ENCODE measurements at places on chromosomes 7 and 10.

DNA sequence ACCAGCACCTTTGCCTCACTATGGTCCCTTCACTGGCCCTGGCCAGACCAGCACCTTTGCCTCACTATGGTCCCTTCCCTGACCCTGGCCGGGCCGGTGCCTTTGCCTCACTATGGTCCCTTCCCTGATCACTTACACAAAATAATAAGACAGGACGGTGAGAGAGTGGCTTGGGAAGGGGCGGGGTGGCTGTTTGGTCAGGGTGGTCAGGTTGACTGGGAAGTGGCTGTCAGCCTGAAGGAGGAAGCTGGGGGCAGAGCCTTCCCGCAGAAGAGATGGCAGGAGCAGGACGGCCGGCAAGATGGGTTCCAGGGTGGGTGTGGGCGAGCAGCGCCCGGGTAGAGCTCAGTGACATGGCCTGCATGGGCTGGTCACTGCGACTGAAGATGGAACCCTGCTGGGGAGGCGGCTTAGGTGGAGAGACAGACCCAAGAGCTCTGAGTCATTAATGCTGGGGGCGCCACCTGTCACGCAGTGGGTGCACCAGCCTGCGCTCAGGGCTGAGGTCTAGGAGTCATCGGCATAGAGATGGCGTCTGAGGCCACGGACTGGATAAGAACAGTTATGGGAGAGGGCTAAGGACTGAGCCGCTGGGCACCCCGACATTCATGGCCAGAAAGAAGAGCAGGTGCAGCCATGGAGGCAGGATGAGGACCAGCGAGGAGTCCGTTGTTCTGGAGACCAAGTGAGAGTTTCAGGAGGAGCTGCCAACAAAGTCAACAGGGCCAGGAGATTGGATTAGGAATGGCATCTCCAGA lies 91.8 kb downstream of the CHST15 start:
- no peak for DNase-seq

DNA sequence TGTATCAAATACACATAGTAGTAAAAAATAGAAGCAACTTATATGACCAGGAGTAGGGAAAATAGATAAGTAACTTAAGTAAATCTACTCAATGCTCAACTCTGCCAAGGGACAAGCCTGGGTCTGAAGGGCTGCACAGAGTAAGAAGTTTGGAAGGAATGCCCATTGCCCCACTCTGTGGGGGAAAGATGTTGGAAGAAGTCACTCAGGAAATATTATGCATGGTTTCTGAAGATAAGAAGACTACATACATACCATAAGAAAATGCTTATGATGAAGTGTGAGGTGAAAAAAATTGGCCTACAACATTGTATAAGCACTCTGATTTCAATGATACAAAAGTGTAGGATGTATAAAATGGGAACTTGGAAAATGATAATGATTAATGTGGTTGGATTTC lies 54.0 kb downstream of the LAMB4 start:
- no peak for DNase-seq

GRCh38 chr7:45921699-45922519 lies 837 bp upstream of the IGFBP3 start:
- no peak for DNase-seq

DNA sequence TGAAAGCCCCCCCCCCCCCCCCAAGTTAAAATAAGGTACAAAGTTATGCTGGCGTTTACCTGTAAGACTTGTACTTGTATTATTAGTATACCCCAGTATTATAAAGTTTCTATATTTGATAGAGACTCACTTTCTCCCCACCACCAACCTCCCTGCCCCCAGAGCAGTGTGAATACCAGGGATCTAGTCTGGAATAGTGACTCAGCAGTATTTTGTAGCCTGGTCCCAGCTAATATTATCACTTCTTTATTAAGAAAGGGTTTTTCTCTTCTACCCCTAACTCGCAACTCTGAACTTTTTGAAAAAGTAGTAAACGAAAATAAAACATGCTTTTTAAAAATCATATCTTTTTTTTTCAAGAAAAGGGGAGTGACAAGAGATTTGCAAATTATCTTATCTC lies 26.7 kb downstream of the GLI3 start:
- DNase-seq, result no peak

DNA sequence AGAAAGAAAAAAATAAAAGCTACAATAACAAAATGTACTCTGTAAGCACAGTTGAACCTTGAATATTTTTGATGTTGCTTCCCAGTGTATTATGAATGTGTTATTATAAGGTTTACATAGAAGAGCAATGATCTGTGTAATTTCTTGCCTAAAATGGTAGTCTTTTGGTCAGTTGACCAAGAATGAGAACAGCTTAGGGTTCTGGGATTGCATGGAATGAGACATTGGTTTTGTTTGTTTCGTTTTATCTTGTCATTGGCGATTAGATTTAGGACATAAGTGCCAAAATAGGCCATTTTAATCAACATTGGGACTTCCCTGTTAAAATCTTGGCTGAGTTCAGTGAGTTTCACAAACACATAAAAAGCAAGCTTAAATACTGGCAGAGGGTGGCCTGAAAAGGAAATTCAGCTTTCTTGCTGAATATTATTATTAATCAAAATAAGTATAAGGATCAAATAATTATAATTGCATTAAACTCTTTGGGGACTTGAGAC lies 49.1 kb upstream of the GLCCI1 start:
- DNase-seq, result no peak

GRCh38 chr10:1522237-1522636 lies 215.1 kb downstream of the ADARB2 start:
- DNase-seq, result no peak

- DNase-seq, result no peak
These were observed 3.3 kb upstream of the CYP51A1 start for GRCh38 chr7:92137557-92137956.

DNA sequence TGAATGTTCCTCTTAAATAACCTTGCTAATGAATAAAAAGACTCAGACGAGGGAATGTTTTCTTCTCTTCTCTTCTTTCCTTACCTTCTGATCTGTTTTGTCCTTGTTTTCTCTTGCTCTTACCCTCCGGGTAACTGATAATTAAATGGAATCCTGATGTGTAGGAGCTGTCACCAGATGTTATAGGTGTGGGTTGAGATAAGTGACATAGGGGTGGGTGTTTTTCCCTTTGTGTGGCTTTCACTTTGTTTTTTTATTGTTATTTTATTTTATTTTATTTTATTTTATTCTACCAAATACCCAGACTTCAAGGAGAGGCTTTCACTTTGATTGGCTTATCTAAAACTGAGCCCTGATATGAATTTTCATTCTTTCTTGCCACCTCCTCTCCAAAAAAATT lies 25.5 kb downstream of the ANLN start:
- DNase-seq, result no peak

DNA sequence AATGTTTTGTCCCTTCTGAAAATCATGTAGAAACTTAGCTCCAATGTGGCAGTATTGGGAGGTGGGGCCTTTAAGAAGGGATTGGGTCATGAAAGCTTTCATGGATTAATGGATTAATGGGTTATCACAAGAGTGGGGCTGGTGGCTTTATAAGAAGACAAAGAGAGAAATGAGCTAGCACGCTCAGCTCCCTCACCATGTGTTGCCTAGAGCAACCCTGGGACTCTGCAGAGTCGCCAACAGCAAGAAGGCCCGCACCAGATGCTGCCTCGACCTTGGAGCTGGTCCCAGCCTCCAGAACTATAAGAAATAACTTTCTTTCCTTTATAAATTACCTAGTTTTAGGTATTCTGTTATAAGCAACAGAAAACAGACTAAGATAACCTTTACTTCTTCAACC lies 74.9 kb upstream of the HECW1 start:
- no peak for DNase-seq

- DNase-seq, result no peak
These were observed 14.1 kb upstream of the TAS2R41 start for GRCh38 chr7:143463556-143463955.

GRCh38 chr10:58967551-58968388 lies 208.7 kb upstream of the PHYHIPL start:
- no peak for DNase-seq

GRCh38 chr7:140153666-140154161 lies 23.1 kb downstream of the KDM7A start:
- DNase-seq, result no peak

DNA sequence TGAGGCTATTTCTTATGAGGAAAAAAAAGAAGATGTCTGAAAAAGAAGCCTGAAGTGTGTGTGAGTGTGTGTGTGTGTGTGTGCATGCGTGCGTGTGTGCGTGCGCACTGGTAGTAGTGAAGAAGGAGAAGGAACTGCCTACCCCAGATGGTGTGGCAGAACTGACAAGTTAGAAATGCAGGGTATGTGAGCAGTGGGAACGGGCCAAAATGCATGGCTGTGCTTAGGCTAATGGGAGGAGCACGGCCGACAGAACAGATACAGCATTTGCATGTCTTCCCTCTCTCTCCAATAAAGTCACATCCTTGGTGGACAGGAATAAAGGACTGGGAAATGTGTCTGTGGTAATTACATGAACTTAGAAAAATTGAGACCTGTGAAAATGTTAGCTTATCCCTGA lies 94.3 kb downstream of the IDE start:
- no peak for DNase-seq

- no peak for DNase-seq
These were observed 350.8 kb upstream of the PFKP start for GRCh38 chr10:2716596-2716995.

All from activated CD4-positive, CD25-positive, alpha-beta regulatory T cell treated with anti-CD3 and anti-CD28 coated beads, Interleukin-2, amount 50 U/mL, for 72 hours (primary cell).